ENCODE measurements at places on chromosomes 5 and 9.
A peak's percentile ranks its signal among the peaks of the same experiment; 100 is the strongest.

GRCh38 chr9:137647096-137647714 is 28.4 kb downstream of the EHMT1 start:
- no peak for DNase-seq

DNA sequence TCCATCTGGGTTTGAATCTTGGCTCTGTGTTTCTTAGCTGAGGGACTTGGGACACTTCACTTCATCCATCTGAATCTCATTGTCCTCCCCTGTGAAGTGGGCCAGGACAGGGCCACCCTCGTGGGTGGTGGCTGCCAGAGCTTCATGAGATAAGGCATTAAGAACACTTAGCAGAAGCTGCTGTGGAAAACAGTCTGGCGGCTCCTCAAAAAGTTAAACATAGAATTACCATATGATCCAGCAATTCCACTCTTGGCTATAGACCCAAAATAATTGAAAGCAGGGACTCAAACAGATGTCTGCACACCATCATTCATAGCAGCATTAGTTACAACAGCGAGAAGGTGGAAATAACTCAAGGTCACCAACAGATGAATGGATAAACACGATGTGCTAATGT is 42.4 kb upstream of the GGTA1 start:
- DNase-seq = no peak

GRCh38 chr9:130073373-130073772 is 19.7 kb downstream of the GPR107 start:
- no peak for DNase-seq

DNA sequence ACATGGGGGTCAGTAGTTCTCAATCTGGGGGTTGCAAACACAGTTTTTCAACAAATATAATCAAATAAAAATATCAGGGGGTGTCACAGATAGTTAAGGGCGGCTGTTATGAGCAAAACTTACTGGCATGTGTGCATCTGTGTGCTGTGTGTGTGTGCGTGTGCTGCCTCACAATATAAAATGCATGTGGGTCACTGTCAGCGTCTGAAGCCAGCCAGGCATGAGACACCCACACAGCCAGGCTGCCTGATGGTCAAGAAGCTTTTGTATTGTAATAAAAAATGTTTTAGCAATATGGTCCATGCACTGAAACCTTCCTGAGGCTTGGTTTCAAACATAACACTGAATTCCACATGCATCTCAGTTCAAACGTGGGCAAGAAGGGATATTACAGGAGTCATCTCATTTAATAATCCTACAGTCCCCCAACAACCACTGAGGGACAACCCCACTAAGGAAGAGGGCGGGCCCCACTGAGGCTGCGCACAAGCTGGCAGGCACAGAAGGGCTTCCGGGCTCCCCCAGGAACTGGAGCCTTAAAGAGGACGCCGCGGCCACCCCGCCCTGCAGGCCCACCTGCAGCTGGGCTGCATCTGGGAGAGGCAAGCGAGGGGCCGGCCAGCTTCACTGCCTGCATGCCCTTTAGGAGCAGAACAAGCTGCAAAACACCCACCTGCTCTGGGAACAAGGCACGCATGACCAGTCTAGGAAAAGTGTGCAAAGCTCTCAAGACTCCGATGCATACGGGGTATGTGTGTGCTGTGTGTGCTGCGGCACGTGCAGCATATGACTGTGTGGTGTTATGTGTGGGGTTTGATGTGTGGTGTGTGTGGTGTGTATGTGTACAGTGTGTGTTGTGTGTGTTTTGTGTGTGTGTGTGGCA is 14.1 kb downstream of the SEMA4D start:
- DNase-seq = peak; percentile 52

GRCh38 chr5:125463466-125464092 is 717.1 kb upstream of the ZNF608 start:
- DNase-seq = no peak

DNA sequence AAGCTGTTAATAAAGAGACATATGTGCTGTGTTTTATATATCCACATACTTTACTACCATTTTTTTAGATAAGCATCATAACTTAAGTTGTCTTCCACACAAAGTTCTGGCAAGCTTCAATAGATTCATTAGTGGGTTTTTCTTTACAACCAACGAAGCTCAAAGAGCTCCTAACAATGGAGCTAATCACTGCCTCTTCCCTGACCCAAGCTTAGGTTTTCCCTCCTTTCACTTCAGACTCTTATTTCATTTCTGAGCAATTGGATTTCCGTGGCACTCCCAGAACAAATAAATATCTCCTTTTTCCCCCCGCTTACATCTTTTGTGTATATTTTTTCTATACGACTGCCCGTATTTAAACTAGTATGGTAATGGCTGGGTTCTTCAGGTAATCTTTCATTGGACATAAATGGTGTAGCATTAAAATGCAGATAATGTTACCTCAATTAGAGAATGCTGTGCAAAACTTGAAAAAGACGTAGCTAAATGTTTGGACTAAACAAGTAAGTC is 275.5 kb upstream of the TMEM161B start:
- DNase-seq = no peak

DNA sequence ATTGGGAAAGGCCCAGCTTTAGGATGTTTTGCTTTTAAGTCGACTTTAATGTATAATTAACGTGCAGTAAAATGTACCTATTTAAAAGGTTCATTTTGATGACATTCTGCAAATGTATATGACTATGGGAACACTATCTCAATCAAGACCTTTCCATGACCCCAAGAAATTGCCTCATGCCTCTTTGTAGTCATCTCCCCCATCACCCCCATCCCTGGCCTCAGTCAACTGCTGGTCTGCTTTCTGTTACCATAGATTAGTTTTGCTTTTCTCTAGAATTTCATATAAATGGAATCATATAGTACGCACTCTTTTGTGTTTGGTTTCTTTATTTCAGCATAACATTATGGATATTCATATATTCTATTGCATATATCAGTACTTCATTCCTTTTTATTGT is 80.7 kb upstream of the C9orf72 start:
- DNase-seq = no peak

GRCh38 chr9:114981063-114981462 is 50.7 kb upstream of the TNFSF8 start:
- no peak for DNase-seq

DNA sequence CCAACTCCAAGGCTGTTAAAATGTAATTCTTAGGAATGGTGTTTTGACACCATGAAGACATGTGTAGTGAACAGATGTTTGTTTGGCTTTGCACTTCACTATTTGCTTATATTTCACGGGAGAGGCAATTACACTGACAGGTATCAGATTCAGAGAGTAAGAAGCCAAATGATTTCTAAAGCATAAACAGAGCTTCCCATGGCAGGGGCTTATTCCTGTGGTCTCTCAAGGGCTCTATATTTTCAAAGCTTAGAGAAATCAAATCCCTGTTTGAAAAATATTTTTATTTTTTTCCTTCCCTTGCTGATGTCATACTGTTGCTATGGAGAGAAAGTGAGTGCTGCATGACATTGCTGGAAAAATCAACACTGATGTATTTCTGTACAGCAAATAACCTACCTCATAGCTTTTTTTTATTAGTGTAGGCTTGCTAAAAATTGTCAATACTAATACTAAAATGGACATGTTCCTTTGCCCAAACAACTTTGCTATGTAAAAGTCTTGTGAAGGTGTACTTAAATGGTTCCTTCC is 161.4 kb downstream of the GIN1 start:
- DNase-seq = no peak

DNA sequence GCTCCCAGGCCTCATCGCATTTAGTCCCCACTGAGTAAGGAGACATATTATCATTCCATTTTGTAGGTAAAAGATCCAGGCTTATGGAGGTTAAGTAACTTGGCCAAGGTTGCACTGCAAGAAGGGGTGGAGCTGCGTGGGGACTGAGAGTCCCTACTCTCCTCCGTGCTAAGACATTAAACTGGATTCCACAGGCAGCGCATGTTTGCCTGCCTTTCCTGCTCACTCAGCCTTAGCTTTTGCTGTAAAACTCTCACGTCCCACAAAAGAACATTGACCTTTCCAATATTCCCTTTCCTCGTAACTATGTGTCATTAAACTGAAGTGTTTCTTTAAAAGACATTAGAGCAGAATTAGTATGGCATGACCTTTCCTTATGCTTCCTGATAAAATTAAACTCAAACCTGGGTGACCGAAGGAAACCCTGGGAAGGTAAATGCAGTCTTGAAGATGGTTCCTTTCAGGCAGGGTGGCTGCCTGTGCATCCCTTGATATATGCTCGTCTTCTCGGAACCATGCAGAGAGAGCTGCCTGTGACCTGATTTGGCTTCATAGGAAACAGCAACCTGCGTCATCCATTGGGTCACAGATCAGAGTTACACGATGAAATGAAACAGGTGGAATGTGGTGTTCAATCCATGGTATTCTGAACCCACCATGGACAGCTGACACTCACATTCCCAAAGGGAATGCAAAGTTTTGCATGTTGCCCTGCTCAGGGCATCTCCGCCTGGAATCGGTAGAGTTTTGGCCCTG is 85.9 kb downstream of the TMEM252 start:
- no peak for DNase-seq

DNA sequence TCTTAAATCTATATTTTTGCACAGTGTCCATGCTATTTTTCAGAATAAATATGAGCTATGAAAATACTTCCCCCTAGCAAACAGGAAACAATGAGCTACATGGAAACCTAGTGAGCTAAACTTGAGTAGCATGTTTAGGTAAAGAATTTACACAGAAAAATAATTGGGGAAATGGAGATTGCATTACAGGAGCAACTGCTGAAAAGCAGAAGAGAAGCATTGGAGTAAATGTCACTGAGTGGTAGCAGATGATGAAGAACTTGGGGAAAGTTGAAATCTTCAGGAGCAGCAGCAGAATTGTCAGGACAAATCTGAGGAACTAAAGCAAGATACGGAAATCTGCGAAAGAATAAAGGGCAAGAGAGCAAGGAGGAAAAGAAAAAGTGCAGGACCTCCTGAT is 610.3 kb downstream of the TLE1 start:
- DNase-seq = no peak

DNA sequence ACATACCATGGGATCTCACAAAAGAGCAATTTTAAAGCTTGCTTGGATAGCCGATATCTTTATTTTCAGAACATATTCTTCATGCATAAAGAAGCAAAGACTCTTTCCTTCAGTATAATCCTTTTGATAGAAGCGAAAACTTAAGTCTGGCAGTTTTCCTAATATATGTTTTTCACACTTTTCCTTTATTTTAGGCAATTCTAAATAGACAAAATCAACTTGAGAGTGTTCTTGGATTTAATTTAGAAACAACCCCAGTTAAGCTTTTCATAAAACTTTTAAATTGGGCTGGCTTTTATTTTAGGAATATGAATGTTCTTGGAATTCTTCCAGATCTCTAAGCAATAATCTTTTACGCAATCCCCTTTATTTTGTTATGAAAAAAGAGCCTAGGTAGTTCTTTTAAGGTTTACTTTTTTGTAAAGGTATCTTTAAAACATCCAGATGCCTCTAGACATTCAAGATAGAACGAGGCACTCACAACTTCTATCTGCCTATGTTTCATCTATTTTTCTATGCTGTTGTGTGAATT is 51.5 kb upstream of the HSPB3 start:
- no peak for DNase-seq

DNA sequence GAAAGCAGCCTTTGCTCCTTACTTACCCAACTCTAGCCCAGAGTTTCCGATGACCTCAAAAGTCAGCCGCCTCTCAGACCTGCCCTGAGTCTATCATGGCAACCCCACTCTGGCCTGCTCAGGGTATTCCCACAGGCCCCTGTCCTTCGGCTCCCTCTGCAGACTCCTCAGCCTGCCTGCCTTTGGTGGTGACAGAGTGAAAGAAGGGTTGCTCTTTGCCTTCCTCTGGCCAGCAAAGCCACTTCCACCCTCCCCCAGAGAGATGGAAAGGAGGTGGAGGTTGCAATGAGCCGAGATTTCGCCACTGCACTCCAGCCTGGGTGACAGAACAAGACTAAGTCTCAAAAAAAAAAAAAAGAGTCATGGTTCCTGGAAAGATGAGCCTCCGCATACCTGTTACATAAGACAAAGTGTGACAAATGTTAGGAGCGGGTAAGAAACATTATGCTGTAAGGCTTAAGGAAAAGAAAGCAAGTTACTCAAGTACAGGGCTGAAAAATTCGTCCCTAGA is 2.3 kb upstream of the SMIM33 start:
- no peak for DNase-seq

GRCh38 chr9:32423371-32423770 is 38.9 kb downstream of the ACO1 start:
- DNase-seq = no peak

GRCh38 chr5:117859176-117859575 is 1129.2 kb downstream of the DTWD2 start:
- no peak for DNase-seq

GRCh38 chr5:32277798-32278197 is 34.9 kb downstream of the MTMR12 start:
- no peak for DNase-seq

GRCh38 chr9:2227144-2227867 is 212.2 kb downstream of the SMARCA2 start:
- DNase-seq = peak; percentile 28

DNA sequence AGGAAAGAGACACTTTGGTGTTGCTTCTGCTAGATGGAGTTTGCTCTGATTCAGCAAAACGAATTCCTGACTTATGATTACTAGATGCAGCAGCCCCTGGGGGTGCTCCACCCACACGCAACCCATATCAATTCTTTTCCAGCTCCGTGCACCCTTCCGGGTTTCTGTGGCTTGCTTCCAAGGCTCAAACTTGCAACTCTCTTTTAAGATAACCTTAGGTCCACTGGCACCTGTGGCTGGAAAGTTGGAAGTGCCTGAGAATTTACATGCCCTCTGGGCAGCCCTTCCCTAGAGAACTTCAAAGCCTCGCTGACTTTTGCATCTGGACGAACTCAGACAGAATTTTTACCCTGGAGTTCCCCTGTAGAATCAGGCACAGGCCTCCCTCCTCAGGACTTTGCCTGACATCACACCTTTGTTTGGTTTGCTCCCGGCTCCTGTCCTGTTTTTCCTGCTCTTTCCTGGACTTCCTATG is 224.9 kb downstream of the SNX18 start:
- peak; percentile 40 for DNase-seq

DNA sequence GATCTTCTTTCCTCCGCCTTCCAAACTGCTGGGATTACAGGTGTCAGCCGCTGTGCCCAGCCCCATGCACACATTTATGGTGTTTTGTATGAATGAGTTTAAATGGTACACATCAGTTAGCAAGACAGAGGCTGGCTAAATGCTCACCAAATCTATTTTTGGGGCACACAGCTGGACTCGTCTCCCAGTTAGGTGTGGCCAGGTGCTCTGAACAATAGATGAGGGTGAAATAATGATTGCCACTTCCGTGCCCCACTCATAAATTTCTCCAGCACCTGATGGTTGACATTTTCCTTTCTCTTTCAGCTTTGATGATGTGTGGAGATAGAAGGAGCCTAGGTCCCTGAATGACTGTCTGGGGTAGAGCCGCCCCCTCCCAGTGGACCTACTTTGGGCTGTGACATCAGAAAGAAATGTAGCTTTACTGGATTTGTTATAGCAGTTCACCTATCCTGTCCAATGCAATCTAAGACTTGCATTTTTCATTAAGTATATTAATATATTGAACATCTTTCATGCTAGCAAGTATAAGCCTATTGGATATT is 8.6 kb upstream of the RAPGEF1 start:
- no peak for DNase-seq

GRCh38 chr5:89951876-89952275 is 457.7 kb downstream of the CETN3 start:
- no peak for DNase-seq
